ENCODE measurements at places on chromosomes 5 and 9.
A peak's percentile ranks its signal among the peaks of the same experiment; 100 is the strongest.

GRCh38 chr5:136424835-136425584 is 59.7 kb upstream of the TRPC7 start:
- DNase-seq: peak; percentile 10

- DNase-seq: peak; percentile 53
Observed at GRCh38 chr5:157197086-157197485, 16.4 kb downstream of the ITK start.

DNA sequence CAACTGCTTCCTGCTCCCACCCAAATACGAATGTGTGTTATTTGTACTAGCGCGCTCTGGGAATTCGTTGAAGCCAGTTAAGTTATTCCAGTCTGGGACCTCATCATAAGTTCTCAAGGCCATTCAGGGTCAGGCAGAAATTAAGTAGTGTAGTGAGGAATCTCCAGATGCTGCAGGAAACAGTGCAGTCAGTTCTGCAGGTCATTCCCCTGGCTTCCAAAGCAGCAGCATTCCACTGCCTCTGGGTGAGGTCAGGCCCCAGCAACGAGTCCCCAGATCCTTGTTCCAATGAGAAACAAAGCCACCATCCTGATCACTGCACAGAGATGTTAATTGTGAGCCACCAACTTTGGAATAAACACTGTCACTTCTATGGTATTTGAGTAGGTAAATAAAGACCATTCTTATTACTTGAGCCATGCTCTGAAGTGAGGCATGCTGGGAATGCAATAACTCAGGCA is 33.1 kb downstream of the SVEP1 start:
- no peak for DNase-seq

DNA sequence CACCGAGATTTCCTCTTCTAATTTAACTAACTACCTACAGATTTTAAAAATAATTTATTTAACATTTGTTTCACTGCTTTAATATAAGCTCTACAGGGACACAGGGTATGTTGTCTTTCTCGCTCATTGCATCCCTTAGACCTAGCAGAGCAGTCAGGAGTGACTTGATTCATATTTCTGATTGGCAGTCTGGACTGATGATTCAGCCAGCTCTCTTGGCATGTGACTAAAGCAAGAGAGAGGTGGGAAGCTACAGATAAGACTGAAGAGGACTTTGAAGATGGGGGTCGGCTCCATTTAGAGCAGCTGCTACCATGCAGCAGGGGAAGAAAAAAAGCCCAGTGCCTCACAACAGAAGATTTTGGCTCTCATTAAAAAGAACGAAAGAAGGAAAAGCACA is 173.4 kb upstream of the STK32A start:
- no peak for DNase-seq

- DNase-seq: no peak
Observed at GRCh38 chr5:141742866-141743851, 61.1 kb upstream of the ARAP3 start.

- DNase-seq: no peak
Observed at GRCh38 chr9:113886466-113886865, 10.4 kb downstream of the ZNF618 start.

DNA sequence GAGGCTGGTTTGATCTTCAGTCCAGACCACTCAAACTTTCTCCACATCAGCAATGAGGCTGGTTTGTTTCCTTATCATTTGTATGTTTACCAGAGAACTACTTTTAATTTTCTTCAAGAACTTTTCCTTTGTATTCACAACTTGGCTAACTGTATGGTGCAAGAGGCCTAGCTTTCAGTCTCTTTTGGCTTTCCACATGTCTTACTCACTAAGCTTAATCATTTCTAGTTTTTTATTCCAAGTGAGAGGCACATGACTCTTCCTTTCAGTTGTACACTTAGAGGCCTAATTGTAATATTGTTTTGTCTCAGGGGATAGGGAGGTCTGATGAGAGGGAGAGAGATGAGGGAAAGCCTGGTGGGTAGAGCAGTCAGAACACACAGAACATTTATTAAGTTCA is 554.0 kb upstream of the ARRDC3 start:
- DNase-seq: no peak

DNA sequence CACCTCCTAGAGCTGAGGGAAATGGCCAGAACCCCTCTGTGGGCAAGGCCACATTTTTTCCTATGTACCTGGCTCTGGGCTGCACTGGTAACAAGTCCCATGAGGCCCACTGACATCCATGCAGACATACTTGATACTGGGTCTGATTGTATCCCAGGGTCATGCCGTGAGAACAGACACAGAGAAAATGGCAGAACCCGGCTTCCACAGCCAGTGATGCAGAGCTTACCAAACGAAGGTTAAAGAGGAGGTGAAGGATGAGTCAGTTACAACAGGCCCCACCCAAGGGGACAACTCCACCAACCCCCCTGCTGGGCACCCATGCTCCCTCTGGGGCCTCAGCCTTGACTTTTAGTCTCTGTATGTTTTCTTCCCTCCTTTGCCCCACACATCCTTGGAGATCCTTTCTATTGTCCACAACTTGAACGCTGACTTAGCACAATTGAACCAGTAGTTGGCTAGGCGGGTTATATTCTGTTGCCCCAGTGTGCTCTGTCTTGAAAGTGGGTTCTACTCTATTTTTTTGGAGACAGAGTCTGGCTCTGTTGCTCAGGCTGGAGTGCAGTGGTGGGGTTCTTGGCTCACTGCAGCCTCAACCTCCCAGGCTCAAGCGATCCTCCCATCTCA is 93.5 kb downstream of the DAP start:
- DNase-seq: no peak

- no peak for DNase-seq
Observed at GRCh38 chr9:108547411-108548135, 308.2 kb downstream of the ACTL7B start.

DNA sequence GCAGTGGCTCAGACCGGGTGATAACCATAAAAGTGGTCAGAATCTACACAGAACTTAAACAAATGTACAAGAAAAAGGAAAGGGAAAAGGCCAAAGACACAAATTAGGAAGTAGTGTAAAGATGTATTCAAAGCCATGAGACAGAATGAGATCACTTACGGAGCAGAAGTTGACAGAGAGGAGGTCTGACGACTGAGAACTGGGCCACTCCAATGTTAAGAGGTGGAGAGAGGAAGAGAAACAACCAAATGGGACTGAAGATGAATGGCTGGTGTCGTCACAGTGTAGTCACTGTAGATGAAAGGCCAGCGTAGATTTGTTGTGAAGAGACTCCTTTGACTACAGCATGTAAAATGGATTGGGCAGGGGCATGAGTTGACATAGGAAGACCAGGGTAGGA is 114.4 kb downstream of the DROSHA start:
- no peak for DNase-seq

GRCh38 chr9:37302277-37302676 is 120.2 kb upstream of the GRHPR start:
- peak; percentile 52 for DNase-seq

- no peak for DNase-seq
Observed at GRCh38 chr9:111038331-111039230, at the start of gene LPAR1. LPAR1 (minus strand) TSS chr9:111038470; CDS start chr9:110972117, 66,353 bp downstream.

- no peak for DNase-seq
Observed at GRCh38 chr5:150443242-150444075, 6.1 kb downstream of the RPS14 start.

All from CD4-positive, alpha-beta memory T cell (primary cell).